Thoracic aorta endothelial cell (primary cell): ENCODE measurements at places on chromosomes 16 and 17. TPM values are rescaled to one million over a fixed set of nuclear protein-coding genes. Genes with fewer than 3 reads are reported as not detected.

Gene SLFN14
- total RNA-seq: not detected in 2 replicates

Gene SP6
- 1.7 and 2.4 TPM in 2 replicates for total RNA-seq

Gene WFIKKN2
- total RNA-seq: not detected in 2 replicates

Gene GLIS2
- total RNA-seq: 1.2 and 2.2 TPM in 2 replicates

Gene PCTP
- total RNA-seq: 25.3 and 25.8 TPM in 2 replicates

Gene TOM1L1
- total RNA-seq: 3.4 and 5.2 TPM in 2 replicates

Gene MTSS2
- 19.2 and 26.3 TPM in 2 replicates for total RNA-seq

Gene CBFA2T3
- total RNA-seq: not detected in 2 replicates

Gene C16orf46
- total RNA-seq: 0.27 and 0.29 TPM in 2 replicates

Gene NME3
- 26.1 and 27.0 TPM in 2 replicates for total RNA-seq

Gene KRTAP9-2
- not detected in 2 replicates for total RNA-seq

Gene ORC6
- total RNA-seq: 25.9 and 26.0 TPM in 2 replicates

Gene CTRB1
- not detected in 2 replicates for total RNA-seq

Gene TMEM204
- 14.9 and 24.1 TPM in 2 replicates for total RNA-seq

Gene HBA2
- total RNA-seq: not detected in 2 replicates

Gene OR1A1
- not detected in 2 replicates for total RNA-seq

Gene DNAI2
- total RNA-seq: not detected in 2 replicates
